ENCODE measurements at places on chromosomes 7 and 10. TPM values are rescaled to one million over a fixed set of nuclear protein-coding genes. Genes with fewer than 3 reads are reported as not detected.

GRCh38 chr7:81484261-81484660 lies 285.6 kb downstream of the HGF start:
- H3K27ac ChIP-seq: no peak overlapping the region
- H3K4me1 ChIP-seq: no peaks in the 10 kb centered on the region
- no peaks in the 10 kb centered on the region for H3K27me3 ChIP-seq
- DNase-seq: no peak

- no peaks in the 10 kb centered on the region for H3K27me3 ChIP-seq
- peaks cover 13% of the 10 kb centered on the region for H3K4me1 ChIP-seq
- H3K4me3 ChIP-seq: no peak overlapping the region
Measured at GRCh38 chr10:75170215-75170614, 40.4 kb upstream of the VDAC2 start.

DNA sequence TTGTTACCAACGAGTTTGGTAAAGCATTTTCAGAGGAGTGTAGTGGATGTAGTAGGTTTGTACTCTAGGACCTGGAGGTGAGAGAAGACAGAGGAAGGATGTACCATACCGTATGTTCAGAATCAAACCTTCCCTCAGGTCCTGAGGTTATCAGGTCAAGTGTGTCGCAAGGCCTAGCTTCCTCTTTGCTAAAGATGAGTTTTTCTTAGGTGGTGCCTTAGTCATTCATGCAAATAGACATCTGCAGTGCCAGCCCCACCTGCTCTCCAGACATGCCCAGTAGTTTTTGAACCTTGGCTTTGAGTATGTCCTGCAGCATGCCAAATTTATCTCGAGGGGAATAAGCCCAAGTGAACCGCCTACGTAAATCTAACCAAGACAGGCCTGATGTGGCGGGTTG lies 71.3 kb downstream of the HDAC9 start:
- H3K4me3 ChIP-seq: no peak overlapping the region
- DNase-seq: no peak
- H3K27me3 ChIP-seq: no peaks in the 10 kb centered on the region
- H3K36me3 ChIP-seq: no peaks in the 10 kb centered on the region
- H3K4me1 ChIP-seq: no peaks in the 10 kb centered on the region

DNA sequence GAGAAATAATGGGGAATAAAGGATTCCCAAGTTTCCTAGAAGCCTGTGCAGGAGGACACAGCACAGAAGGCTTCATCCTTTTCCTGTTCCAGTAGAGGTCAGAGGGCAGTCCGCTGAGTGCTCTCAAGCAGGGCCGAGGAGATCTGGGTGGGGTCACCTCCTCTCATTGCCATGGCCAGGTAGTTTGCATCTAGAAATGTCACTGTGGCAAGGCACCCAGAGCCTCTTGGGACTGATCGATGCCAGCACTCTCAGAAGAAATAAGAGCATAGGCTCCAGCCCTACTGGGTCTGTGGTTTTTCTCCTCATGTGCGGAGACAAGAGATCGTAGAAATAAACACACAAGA lies 7.9 kb downstream of the NUB1 start:
- DNase-seq: no peak
- H3K4me3 ChIP-seq: peak overlapping the region; percentile 45
- no peaks in the 10 kb centered on the region for H3K27me3 ChIP-seq
- H3K27ac ChIP-seq: peak overlapping the region; percentile 76

GRCh38 chr7:124647630-124648306 lies 117.8 kb downstream of the GPR37 start:
- H3K27ac ChIP-seq: no peak overlapping the region
- H3K4me1 ChIP-seq: no peaks in the 10 kb centered on the region

- no peaks in the 10 kb centered on the region for H3K4me1 ChIP-seq
- DNase-seq: no peak
- H3K36me3 ChIP-seq: no peaks in the 10 kb centered on the region
- H3K27me3 ChIP-seq: no peaks in the 10 kb centered on the region
Measured at GRCh38 chr7:17472518-17472917, 174.1 kb downstream of the AHR start.

- H3K27ac ChIP-seq: no peak overlapping the region
- H3K36me3 ChIP-seq: no peaks in the 10 kb centered on the region
- H3K4me1 ChIP-seq: no peaks in the 10 kb centered on the region
- no peaks in the 10 kb centered on the region for H3K27me3 ChIP-seq
Measured at GRCh38 chr7:135380351-135380750, 129.6 kb downstream of the CNOT4 start.

The TRPV5 gene
- not detected for total RNA-seq

DNA sequence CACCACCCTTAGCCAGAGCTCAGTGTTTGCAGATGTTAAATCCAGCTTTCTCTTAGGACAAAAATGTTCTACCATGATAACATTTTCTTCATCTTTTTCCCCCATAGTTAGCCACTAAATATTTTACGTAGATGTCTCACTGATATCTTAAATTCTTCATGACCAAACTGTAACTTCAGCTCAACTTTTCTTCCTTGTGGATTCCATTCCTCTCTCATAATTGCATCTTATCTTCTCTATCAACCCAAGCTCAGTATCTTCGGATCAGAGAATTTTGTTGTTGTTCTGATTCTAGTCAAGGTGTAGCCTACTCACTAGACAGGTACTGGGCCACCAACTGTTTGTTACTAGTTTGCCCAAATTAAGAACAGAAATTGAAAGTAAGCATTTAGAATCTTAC lies 60.2 kb downstream of the SHOC2 start:
- H3K4me3 ChIP-seq: no peak overlapping the region
- no peaks in the 10 kb centered on the region for H3K27me3 ChIP-seq
- no peaks in the 10 kb centered on the region for H3K4me1 ChIP-seq
- no peaks in the 10 kb centered on the region for H3K36me3 ChIP-seq
- DNase-seq: no peak

DNA sequence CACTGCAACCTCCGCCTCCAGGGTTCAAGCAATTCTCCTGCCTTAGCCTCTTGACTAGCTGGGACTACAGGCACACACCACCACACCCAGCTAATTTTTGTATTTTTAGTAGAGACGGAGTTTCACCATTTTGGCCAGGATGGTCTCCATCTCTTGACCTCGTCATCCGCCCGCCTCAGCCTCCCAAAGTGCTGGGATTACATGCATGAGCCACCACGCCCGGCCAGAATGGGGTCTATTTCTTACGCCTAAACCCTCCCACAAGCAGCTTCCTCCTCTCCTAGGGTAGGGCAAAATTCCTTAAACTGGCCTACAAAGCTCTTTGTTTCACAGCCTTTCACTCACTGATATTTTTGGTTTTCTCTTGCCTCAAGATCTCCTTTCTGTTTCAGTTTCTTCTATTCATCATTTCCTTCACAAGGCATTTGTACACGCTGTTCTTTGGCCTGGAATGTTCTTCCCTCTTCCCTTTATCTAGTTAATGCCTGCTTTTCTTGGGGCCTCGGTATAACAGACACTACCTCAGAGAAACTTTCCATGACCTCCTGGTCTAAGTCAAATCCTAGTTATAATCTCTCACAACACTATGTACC lies 6.7 kb downstream of the CPEB3 start:
- no peaks in the 10 kb centered on the region for H3K36me3 ChIP-seq
- peak overlapping the region; percentile 70 for H3K27ac ChIP-seq
- H3K4me3 ChIP-seq: no peak overlapping the region
- DNase-seq: no peak
- H3K27me3 ChIP-seq: no peaks in the 10 kb centered on the region
- H3K4me1 ChIP-seq: peaks cover 16% of the 10 kb centered on the region

- no peaks in the 10 kb centered on the region for H3K36me3 ChIP-seq
- no peak overlapping the region for H3K4me3 ChIP-seq
- no peak for DNase-seq
- H3K4me1 ChIP-seq: peaks cover 6% of the 10 kb centered on the region
- H3K27me3 ChIP-seq: no peaks in the 10 kb centered on the region
Measured at GRCh38 chr10:78549140-78549935, 515.7 kb downstream of the RPS24 start.

DNA sequence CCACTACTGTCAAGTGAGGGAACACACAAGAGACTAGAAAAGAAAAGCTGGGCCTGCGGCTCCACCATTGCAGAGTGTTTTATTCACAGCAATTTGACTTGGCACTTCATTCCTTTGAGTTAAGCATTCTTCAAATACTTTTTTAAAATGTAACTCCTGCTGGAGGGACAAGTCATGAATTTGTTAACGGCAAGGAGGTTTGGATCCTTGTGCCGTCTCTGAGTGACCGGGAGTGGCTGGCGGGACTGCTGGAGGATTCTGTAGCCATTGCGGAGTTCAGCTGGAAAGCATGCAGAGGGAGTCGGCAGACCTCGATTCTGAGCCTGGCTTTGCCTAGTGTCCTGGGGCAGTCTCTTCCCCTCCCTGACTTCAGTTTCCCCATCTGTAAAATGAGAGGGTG lies 9.8 kb downstream of the HSPA12A start:
- H3K36me3 ChIP-seq: no peaks in the 10 kb centered on the region
- no peak overlapping the region for H3K4me3 ChIP-seq
- no peak overlapping the region for H3K27ac ChIP-seq
- no peak for DNase-seq

DNA sequence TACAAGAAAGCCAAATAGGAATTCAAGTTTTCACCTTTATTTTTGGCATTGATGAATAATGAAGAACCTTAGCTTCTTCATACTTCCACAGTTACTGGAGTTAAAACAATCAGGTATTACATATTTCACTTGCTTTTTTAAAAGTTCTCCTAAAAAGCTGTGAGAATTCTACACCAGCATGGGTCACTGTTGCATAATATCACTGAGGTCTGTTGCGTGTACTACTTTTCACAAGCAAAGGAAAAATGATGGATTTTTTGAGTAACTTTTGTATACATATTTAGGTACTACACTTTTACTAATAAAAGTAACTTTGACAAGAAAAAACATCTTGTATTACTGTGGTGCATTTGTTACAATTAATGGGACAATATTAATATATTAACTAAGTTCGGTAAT lies 15.2 kb downstream of the FAM24B start:
- DNase-seq: no peak
- H3K27me3 ChIP-seq: no peaks in the 10 kb centered on the region
- H3K27ac ChIP-seq: no peak overlapping the region
- H3K4me3 ChIP-seq: no peak overlapping the region
- no peaks in the 10 kb centered on the region for H3K36me3 ChIP-seq

The BAG3 gene
- 43.1 TPM for total RNA-seq

DNA sequence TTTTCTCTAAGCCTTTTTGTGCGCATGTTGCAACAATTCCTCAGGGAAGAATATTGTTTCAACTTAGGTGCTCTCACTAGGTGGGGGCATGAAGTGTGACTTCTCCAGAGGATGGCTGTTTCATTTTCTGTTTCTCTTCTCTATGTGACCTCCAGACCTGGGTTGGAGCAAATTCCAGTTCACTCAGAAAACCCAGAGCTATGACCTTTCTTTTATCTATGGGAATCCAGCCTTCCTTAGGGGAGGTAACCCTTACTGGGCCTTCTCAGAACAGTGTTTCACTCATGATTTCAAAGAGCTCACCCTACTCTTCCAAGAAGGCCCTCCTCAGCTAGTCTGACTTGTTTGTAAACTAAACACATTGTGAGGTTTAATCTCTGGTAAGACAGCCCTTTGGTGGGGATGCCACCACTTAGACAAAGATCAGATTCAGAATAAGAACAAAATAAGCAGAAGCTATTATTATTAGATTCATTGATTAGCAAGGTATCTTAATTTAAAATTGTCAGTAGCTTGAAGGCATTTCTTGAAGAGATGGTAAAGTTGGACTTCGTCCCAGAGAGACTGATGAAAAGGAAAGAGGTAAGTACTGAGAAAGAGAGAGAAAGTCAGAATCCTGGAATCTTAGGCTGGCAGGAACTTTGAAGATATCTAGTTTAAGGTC lies 16.6 kb upstream of the TAS2R60 start:
- no peaks in the 10 kb centered on the region for H3K36me3 ChIP-seq
- H3K27me3 ChIP-seq: no peaks in the 10 kb centered on the region
- no peaks in the 10 kb centered on the region for H3K4me1 ChIP-seq
- no peak overlapping the region for H3K4me3 ChIP-seq

The MGMT gene
- total RNA-seq: 14.3 TPM

DNA sequence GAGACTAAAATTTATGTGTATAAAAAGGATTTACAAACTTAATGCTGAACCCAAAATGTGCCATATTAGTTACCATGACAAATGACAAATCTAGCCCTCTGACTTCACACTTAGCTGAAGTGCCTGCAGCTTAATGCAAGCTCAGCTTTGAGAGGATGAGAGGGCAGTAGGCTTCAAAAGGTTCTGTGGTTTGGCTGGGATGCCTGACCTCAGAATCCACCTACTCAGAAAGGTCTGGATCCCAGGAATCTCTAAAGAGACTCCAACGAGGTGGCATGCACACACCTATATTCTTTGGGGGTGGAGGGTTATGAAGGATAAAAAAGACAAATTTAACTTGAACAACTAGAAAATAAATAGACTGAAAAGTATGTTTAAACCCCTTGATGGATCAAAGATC lies 213.4 kb downstream of the TAX1BP1 start:
- H3K4me1 ChIP-seq: no peaks in the 10 kb centered on the region
- no peak overlapping the region for H3K27ac ChIP-seq
- no peak overlapping the region for H3K4me3 ChIP-seq
- no peak for DNase-seq

GRCh38 chr10:23694446-23694920 lies 255.6 kb downstream of the OTUD1 start:
- H3K4me1 ChIP-seq: peaks cover 21% of the 10 kb centered on the region
- H3K27ac ChIP-seq: no peak overlapping the region
- peaks cover 72% of the 10 kb centered on the region for H3K27me3 ChIP-seq
- H3K36me3 ChIP-seq: no peaks in the 10 kb centered on the region

- no peak overlapping the region for H3K27ac ChIP-seq
- H3K4me3 ChIP-seq: no peak overlapping the region
- no peaks in the 10 kb centered on the region for H3K4me1 ChIP-seq
- no peaks in the 10 kb centered on the region for H3K27me3 ChIP-seq
Measured at GRCh38 chr7:127677433-127678230, 25.6 kb downstream of the SND1 start.

DNA sequence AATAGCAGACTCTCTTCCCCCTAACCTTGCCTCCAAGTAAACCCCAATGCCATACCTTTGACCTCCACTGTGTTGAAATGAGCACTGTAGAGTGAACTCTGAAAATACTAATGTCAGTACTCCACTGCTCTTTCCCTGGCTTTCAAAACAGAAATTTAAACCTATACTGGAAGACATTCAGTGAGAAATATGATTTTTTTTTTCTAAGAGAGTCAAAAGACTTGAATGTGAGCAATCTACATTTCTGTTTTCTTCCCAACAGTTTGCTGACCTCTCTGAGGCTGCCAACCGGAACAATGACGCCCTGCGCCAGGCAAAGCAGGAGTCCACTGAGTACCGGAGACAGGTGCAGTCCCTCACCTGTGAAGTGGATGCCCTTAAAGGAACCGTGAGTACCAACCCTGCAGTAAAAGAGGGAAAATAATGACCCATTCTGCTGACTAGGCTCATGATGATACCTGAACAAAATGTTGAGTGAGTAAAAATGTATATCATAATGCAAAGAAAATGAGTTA lies 6.4 kb downstream of the VIM start:
- H3K36me3 ChIP-seq: peaks cover 81% of the 10 kb centered on the region
- no peaks in the 10 kb centered on the region for H3K27me3 ChIP-seq
- no peak overlapping the region for H3K4me3 ChIP-seq
- peaks cover 19% of the 10 kb centered on the region for H3K4me1 ChIP-seq
- H3K27ac ChIP-seq: peak overlapping the region; percentile 99

Measured in left lung (tissue), 14 donors.